IMR-90 (cell line): ENCODE measurements at places on chromosomes 4 and X. TPM values are rescaled to one million over a fixed set of nuclear protein-coding genes. Genes with fewer than 3 reads are reported as not detected.

DNA sequence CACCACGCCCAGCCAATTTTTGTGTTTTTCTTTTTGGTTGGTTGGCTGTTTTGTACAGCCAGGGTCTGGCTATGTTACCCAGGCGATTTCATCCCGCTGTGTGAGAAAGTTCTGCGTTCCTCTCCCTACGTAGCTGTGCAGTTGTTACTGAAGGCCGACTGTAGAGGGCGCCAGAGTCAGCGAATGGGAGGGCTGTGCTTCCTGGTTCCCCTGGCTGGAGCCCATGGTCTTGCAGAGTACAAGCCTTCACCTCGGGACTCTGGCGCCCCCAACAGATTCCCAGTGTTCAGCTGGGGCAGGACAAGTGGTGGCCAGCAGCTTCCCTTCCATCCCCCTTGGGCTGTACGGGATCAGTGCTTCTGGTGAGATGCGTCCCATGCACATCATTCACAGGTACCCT lies 5.6 kb upstream of the CT45A1 start:
- no peak for DNase-seq

Gene PDGFC
- 90.7 and 105 TPM in 2 replicates for total RNA-seq

GRCh38 chrX:65745427-65745826 lies 78.0 kb downstream of the MSN start:
- no peak for DNase-seq

DNA sequence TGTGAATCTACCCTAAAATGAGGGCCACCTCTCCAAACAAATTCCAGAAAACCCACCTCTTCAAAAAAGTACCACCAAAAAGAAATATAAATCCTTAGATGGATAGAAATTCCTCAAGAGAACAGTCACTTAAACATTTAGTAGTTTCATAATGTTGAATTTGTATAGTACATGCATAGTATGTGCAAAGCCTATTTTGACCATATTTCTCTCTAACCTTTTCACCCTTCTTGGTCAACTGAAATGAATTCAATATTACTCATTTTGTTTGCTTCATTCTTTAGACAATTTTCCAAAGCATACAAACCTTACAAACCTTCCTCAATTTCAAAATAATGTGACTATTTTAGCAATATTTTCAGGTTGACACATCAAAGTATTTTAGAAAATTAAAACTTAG lies 4.1 kb downstream of the RHOXF1 start:
- DNase-seq = no peak

- no peak for DNase-seq
Observed at GRCh38 chr4:107133965-107134653, 98.0 kb upstream of the DKK2 start.

- DNase-seq = no peak
Observed at GRCh38 chr4:38152721-38153386, 192.7 kb downstream of the PTTG2 start.

Gene GPR34
- not detected in 2 replicates for total RNA-seq

Gene CNKSR2
- 0.56 and 0.90 TPM in 2 replicates for total RNA-seq

GRCh38 chr4:23368081-23368697 lies 521.7 kb downstream of the PPARGC1A start:
- DNase-seq = peak; percentile 1

Gene RXFP1
- not detected in 2 replicates for total RNA-seq

GRCh38 chr4:164872481-164872880 lies 4.5 kb upstream of the APELA start:
- DNase-seq = no peak

DNA sequence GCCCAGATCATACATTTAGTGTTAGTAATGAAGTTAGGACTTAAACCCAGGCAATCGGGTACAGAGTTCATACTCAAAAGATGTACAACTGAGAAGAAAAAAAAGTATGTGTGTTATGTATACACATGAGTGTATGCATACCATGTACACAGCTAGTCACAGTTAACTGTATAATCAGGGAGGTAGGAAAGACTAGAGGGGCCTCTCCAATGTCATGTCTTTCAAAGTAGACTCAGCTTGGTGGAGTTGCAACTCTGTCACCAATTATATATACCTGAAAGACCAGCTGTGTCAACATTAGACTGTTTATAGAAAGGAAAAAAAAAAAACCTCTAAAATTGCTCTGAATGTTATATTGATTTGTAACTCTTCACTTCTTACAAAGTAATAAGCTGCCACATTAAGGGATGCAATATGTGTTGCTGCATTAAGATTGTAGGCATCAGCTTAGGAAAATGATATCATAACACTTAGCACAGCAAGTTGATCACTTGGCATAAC lies 167.5 kb downstream of the DCTD start:
- peak; percentile 27 for DNase-seq

GRCh38 chr4:117249333-117249732 lies 164.0 kb upstream of the TRAM1L1 start:
- DNase-seq = no peak

DNA sequence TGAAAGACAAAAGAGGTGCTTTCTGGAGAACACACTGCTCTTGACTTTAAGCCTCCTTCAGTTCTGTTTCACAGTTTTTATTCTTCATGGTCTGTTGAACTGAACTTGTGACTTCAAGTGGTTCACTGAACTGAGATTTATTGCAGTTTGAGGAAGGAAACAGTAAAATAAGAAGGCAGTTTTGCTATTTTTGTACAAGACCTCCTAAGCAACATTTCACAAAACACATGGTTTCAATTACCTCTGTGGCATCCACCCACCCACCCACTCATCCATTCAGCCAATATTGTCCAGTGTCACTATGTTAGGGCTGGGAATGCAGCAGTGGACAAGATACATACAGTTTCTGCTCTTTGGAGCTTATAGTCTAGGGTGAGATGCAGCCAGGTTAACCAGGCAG lies 131.3 kb downstream of the IL1RAPL2 start:
- no peak for DNase-seq

GRCh38 chr4:159950707-159951106 lies 847.8 kb downstream of the RAPGEF2 start:
- no peak for DNase-seq

GRCh38 chr4:66351761-66352160 lies 681.5 kb upstream of the EPHA5 start:
- no peak for DNase-seq

DNA sequence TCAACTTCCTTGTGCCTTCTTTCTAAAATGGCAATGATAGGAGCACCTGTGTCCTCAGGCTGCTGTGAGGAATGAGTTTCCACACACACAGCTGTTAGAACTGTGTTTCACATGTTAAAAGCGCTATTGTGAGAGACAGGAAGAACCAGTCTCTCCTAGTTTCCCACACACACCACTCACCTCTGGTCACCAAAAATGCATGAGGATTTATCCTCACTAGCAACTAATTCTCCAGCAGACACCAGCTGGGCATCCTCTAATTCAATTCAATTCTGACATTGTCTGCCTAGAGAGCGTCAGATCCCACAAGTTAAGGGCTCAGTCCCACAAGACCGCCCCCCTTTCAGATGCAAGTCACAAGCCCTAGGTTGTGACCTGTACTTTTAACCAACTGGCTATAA lies 29.0 kb upstream of the SLC2A9 start:
- DNase-seq = no peak

Gene ALAS2
- not detected in 2 replicates for total RNA-seq

GRCh38 chr4:9804918-9805317 lies 23.5 kb downstream of the DRD5 start:
- DNase-seq = no peak

Gene RAB41
- total RNA-seq = not detected in 2 replicates

Gene USP26
- not detected in 2 replicates for total RNA-seq

Gene PCDH18
- total RNA-seq = 108 and 119 TPM in 2 replicates

Gene MAGEC1
- not detected in 2 replicates for total RNA-seq

Gene GPRIN3
- total RNA-seq = under 0.01 TPM in 1 of 2 replicates, not detected in the other

DNA sequence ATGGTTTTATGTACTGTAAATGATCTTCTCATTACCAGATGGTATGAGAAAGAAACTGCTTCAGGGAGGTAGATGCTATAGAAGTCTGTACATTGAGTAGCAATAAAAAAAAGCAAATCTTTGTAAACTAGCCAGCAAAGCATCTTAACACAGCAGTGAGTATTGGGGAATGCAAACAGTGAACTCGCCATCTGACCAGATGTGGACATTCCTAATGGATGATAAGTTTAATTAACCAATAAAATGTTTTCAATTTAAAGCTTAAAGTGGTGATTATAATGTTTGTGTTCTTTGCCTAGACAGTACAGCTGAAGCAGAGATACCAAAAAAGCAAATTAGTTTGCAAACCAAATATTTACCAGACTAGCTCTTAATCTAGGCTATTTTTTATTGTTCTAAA lies 1144.2 kb downstream of the FAT4 start:
- DNase-seq = peak; percentile 80

- DNase-seq = peak; percentile 2
Observed at GRCh38 chr4:174377613-174378012, 93.9 kb downstream of the CEP44 start.

GRCh38 chr4:173801876-173802661 lies 272.0 kb upstream of the HAND2 start:
- DNase-seq = peak; percentile 15

GRCh38 chr4:6957148-6957520 lies 47.5 kb downstream of the TBC1D14 start:
- peak; percentile 68 for DNase-seq

GRCh38 chr4:124329134-124329533 lies 383.4 kb downstream of the ANKRD50 start:
- no peak for DNase-seq

Gene FAM199X
- 13.8 and 25.3 TPM in 2 replicates for total RNA-seq

DNA sequence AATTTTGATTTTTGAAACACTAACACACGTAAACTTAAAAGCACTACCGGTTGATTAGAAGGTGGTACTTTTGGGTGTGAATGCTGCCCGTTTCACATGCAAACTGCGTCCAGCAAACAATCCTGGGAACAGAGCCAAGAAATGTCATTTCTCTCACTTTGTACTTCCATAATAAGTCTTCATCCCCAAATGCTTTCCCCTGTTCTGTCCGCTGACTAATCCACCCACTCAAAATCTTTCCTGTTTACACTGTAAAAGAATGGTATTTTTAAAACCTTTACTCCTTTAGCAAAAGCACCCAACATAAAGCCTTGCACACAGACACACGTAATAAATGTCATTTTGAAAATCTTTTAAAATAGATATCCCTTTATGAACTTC lies 39.1 kb upstream of the PDLIM5 start:
- DNase-seq = peak; percentile 79

DNA sequence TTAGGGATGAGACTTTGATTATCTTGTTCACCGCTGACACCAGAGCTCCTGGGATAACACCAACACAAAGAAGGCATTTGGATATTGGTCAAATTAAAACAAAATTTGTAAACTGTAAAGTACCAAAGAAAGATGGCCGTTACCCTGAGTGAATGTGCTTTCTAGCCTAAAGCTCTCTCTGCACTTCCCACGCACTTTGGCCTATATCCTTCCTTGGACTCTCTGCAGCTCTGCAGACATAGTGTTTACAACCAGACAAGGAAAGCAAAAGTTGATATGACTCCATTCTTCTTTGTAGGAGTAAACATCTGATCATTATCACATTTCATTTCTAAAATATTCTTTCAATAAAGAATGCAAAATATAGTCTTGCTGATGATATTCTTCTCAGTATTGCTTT lies 44.8 kb upstream of the PITX2 start:
- no peak for DNase-seq

GRCh38 chr4:153790962-153791551 lies 2.2 kb upstream of the SFRP2 start:
- DNase-seq = no peak

GRCh38 chrX:31449965-31450364 lies 378.1 kb upstream of the FTHL17 start:
- peak; percentile 63 for DNase-seq
